Cardiac muscle cell (in vitro differentiated cells and primary cell): ENCODE measurements at places on chromosomes 3 and 15. TPM values are rescaled to one million over a fixed set of nuclear protein-coding genes. Genes with fewer than 3 reads are reported as not detected.

DNA sequence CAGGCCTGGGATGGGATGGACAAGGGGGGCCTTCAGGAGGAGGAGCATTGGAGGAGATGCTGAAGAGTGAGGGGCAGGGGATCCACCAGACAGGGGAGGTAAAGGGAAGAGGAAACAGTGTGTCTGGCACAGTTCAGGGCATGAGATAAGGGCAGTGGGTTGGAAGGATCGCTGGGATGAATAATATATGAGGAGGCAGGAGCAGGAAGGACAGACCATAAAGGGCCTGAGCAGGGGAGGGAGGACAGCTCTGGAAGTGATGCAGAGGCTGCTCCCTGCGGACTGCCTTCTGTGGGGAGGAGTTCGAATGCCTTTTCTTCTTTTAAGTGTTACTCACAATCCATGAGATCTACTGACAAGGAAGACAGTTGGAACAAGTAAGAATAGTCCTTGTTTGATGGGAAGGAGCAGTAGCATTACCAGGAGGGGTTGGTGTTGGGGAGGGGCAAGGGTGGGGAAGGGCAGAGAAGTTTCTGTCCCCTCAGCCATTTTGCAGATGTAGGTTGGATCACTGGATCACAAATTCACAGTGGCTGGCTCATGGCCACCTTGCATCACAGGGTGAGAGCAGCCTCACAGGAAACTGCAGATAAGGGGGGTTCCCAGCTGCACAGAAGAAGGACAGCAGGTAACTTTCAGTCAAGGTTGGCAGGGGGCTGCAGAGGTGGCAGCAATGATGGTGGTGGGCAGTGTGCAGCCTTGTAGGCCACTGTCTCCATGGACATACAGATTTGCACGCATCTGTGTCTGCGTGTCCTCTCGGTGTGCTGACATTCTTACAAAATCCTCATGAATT, 91.9 kb upstream of the SNRPN start:
- DNase-seq, result peak; percentile 46

GRCh38 chr3:100650651-100651619, 41.5 kb downstream of the ADGRG7 start:
- no peak for DNase-seq

DNA sequence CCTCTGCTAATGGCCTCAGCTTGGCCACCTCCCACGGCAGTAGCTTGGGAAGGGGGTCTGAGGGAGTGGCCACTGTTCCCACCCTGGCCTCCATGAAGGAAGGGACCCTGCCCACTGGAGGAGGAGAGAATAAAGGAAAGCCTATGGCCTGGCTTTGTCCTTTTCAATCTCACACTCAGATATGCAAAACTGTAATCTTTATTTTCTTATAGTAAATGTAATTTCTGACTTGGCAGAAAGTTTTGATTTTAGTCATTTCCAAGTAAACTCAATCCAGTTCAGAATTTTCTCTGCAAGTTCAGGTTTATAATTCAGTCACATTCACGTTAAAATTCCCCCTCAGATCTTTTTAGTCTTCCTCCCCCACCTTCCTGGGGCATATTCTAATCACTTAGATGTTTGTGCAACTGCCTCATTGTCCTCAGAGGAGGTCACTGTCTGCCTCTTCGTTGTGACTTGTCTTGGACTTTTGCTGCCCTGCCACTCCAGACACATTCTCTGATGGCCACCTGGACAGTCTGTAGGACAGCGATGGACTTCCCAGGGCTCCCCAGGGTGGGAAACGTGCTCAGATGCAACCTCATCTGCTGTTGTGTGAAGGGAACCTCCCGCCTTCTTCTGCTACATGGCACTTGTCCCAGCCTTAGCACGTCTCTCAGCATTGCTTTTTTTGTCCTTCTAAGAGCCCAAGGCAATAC, 222.8 kb upstream of the TBL1XR1 start:
- DNase-seq, result no peak

DNA sequence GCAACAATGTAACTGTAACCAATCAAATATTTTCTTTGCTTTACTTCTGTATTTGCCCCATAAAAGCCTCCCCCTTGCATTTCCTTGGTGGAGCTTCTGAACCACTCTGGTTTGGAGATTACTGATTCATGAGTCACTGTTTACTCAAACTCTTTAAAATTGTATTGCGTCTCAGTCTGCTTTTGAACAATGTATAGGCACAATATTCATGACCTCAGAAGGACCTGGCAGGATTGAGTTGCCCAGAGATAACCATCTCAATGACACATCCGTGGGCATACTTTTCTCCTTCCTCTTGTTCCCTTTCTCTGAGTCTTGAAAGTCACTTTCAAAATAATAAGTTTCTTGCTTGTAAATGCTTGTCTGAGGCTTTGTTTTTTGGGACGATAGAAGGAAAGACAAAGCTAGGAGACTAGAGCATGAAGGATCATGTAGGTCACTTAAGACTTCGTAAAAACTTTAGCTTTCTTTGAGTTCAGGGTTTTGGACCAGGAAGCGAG, 57.1 kb upstream of the POU1F1 start:
- DNase-seq, result no peak

DNA sequence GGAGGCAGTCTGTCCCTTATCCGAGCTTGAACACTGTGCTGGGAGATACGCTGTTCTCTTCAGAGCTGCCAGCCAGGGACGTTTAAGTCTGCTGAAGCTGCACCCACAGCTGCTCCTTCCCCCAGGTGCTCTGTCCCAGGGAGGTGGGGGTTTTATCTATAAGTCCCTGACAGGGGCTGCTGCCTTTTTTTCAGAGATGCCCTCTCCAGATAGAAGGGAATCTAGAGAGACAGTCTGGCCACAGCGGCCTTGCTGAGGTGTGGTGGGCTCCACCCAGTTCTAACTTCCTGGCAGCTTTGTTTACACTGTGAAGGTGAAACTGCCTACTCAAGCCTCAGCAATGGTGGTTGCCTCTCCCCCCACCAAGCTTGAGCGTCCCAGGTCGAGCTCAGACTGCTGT, 319.9 kb upstream of the GRM7 start:
- no peak for DNase-seq

- DNase-seq, result peak; percentile 86
Observed at GRCh38 chr3:119352863-119353527, 58.8 kb downstream of the ARHGAP31 start.

- peak; percentile 51 for DNase-seq
Observed at GRCh38 chr15:36363335-36363734, 216.1 kb upstream of the CDIN1 start.

DNA sequence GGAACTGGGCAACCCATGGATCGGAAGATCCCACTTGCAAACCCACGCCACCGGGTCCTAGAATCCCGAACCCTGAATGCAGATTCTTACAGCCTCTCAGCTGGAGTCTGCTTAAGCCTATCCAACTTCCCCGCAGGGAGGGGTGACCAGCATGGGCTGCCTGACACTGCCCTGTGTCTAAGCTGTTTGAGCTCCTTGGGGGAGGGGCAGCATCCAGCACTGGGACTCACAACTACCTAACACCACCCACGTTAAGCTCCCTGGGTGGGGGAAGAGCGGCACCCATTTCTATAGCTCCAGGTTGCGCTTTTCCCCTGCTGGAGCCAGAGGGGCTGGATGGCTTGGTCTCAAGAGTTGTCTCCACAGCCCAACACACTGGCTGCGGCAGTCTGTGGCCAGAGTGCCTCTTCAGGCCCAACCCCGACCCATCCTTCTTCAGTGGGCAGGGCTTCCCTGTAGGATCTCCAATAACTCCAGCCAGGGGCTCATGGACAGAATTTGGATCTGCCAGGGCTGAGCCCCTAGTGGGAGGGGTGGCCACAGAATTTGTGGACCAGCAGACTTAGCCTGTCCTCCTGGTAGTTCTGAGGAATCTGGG, 649.2 kb downstream of the TUSC7 start:
- DNase-seq, result no peak

DNA sequence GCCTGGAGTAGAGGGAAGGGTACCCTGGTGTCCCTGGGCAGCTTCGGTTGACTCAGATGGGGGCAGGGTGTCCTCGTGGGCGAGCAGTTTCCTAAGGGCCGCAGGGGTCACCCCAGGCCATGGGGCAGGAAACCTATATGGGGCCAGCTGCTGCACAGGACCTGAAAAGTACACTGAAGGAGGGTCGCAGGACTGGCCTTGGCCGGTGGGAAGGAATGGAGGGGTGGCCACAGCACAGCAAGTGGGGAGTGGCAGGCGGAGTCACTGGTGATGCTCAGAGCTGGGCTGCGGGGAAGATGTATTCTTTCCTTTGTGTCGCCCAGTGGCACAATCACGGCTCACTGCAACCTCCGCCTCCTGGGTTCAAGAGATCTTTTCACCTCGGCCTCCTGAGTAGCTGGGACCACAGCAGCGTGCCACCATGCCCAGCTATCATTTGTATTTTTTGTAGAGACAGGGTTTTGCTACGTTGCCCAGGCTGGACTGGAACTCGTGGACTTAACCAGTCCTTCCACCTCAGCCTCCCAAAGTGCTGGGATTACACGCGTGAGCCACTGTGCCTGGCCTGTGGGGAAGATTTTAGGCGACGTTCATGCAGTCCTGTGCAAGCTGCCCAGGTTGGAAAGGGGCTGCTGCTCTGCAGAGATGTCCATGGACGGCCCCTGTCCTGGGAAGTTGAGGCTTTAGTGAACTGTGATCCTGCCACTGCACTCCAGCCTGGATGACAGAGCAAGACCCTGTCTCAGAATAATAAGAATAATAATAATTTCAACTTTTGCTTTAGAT, 57.2 kb downstream of the EFCAB12 start:
- no peak for DNase-seq

DNA sequence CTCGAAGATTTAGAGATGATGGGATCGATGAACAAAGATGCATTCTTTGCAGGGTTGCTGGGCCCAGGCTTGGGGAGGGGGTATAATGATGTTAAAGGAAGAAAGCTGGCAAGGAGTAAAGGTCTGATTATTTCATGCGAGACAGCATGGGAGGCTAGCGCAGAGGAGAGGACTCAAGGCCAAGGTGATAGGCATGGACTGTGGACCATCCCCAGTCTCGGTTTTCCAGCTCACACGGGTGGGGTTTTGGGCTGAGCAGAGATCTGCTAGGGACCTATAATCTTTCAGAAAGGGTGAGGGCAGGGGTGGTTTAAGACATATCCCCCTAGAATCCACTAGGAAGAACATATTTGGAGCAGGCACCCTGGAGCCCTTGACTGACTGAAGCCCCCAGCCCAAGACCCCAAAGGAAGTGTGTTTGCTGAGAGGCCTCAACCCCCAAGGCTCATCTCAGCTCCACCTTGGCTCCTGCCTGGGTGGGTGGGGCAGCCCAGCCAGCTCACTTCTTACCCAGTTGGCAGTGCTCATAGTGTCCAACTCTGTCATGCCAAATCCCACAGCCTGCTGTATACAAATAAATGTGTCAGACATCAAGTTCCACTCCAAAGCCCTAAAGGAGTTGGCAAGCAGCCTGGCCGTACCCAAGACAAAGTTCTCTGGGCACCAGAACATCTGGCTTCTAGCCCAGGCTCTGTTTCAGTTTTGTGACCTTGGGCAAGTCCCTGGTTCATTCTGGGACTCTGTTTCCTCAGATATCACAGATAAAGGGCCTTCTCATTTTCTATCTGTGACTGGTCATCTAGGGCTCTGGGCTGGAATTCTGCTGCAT, 17.9 kb downstream of the ACSBG1 start:
- no peak for DNase-seq

GRCh38 chr3:15556512-15556911, 35.0 kb upstream of the COLQ start:
- DNase-seq, result no peak

DNA sequence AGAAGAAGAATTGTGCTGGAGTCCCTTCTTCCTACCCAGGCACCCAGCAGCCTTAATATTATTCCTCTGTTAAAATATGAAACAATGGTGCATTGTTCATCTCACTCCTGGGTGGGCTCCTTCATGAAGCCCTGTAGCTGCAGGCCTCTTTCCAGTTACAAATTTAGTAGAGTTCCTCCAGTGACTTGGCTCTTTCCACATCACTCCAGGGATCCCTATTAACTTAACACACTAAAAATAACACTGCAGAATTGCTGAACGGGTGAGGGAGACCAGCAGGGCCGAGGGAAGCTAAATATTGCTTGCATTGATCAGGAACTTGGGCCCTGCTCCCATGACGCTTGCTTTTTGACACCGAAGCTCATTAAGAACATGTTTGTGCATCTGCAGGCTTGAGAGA, 142.3 kb downstream of the PDCD6IP start:
- peak; percentile 28 for DNase-seq

DNA sequence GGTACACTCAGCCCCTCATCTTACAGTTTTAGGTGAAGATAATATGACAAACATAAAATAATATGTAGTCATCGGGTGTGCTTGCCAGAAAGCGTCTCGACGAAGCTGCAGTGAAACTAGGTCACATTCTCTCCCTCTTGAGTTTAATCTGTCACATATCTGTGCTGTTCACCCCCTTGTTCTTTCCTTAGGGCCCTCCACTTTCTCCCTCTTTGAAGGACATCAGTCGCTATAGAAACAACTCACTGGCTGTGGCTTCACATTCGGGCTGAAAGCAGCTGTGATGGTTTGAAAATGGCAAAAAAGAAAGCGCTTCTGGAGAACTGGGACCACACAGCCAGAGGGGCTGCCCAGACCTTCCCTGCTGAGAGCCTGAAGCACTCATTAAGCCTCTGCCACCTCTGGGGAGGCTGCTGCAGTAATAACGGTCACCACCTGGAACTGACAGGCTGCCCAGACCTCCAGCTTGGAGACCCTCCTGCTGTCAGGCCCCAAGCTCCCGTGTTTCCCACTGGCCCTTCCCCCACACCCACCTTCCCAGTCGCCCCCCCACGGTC, 50.3 kb downstream of the ABTB1 start:
- no peak for DNase-seq

GRCh38 chr15:25247407-25248038, 191.3 kb downstream of the UBE3A start:
- no peak for DNase-seq

GRCh38 chr15:55824857-55825613, 82.1 kb upstream of the PRTG start:
- DNase-seq, result no peak

DNA sequence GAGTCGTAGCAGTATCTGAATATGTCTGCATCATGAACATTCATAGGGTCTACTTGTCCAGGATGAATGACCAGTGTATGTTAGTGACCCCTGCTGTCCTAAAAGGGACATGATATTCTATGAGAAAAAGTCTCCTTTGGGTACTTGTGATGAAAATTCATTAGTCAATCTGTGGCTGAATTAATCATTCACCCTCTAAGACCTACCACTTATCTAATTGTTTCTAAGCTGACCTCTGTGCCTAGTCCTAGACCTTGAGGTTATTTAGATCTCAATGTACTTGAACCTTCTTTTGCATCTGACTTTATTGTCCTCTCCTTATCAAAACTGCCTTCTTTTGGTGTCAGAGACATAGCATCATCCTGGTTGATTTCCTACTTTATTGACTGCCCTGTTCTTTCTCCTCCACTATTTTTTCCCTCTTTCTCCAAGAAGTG, 799.3 kb downstream of the DIPK2A start:
- peak; percentile 70 for DNase-seq

GRCh38 chr3:140238646-140239314, 303.8 kb downstream of the CLSTN2 start:
- DNase-seq, result no peak

DNAJC19 gene
- polyA plus RNA-seq, result 115 and 130 TPM in 2 replicates

SI gene
- not detected in 2 replicates for polyA plus RNA-seq

CD80 gene
- not detected in 2 replicates for polyA plus RNA-seq

FANCI gene
- polyA plus RNA-seq, result 13.3 and 37.7 TPM in 2 replicates

PLCL2 gene
- 17.3 and 30.4 TPM in 2 replicates for polyA plus RNA-seq

GADL1 gene
- 15.6 and 16.9 TPM in 2 replicates for polyA plus RNA-seq

TEX55 gene
- not detected in 2 replicates for polyA plus RNA-seq

OXTR gene
- 0.64 and 0.75 TPM in 2 replicates for polyA plus RNA-seq

COL8A1 gene
- polyA plus RNA-seq, result 2.4 and 5.1 TPM in 2 replicates

BUB1B gene
- polyA plus RNA-seq, result 10.1 and 41.0 TPM in 2 replicates

DUOXA2 gene
- not detected in 2 replicates for polyA plus RNA-seq

ACKR4 gene
- polyA plus RNA-seq, result not detected in 2 replicates
